Brain (organoid and tissue), 16 donors: ENCODE measurements at places on chromosomes 1 and 21.
A peak's percentile ranks its signal among the peaks of the same experiment; 100 is the strongest.

GRCh38 chr1:228457017-228457395, 30.2 kb upstream of the RNF187 start:
- DNase-seq, result no peak

- no peak for DNase-seq
Observed at GRCh38 chr1:111603979-111604378, 15.6 kb upstream of the RAP1A start.

DNA sequence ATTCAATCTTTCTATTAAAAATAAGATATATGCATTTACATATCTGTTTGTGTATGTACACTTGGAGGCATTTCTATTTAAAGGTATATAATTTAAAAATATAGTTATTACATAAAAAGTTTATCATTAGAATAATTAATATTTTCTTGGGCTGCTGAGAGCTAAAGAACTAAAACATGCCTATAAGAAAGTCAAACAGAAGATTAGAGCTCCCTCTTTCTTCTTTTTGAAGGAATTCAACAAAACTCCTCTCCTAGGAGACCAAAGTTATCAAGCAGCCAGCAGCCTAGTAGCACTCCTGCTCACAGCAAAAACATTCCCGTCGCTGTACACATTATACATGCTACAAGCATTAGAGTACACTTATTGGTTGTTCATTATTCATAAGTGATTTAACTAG, 216.4 kb downstream of the VAV3 start:
- DNase-seq, result peak; percentile 56

DNA sequence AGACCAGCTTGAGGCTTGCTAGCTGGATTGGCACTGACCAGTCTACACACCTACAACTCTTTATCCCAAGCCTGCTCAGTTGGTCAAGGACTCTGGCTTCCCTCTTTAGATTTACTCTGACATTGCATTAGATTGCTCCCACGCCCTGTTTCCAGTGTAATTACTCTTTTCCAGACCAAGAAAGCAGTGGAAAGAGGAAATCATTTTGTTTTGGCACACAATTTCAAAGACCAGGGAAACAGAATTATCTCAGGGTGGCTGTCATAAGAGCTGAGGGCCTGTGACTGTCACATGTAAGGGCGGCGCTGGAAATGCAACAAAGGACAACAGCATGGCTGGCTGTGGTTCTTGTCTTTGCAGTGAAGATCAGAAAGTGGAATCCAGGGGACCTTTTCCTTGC, 302.7 kb downstream of the HHAT start:
- no peak for DNase-seq

GRCh38 chr1:10635992-10636391, 160.5 kb downstream of the CASZ1 start:
- no peak for DNase-seq

- DNase-seq, result no peak
Observed at GRCh38 chr1:235411489-235412486, 44.6 kb downstream of the TBCE start.

GRCh38 chr1:1424707-1425106, 3.6 kb upstream of the ANKRD65 start:
- DNase-seq, result no peak
